ENCODE measurements at places on chromosomes 3 and 15.

GRCh38 chr15:100694381-100695021 is 92.1 kb downstream of the ASB7 start:
- DNase-seq: no peak

GRCh38 chr15:99249270-99249841 is at the start of gene TTC23:
TSS of gene TTC23 (minus strand) at chr15:99249581. CDS start at chr15:99228712, 20,869 bp downstream.
- peak; percentile 29 for DNase-seq

DNA sequence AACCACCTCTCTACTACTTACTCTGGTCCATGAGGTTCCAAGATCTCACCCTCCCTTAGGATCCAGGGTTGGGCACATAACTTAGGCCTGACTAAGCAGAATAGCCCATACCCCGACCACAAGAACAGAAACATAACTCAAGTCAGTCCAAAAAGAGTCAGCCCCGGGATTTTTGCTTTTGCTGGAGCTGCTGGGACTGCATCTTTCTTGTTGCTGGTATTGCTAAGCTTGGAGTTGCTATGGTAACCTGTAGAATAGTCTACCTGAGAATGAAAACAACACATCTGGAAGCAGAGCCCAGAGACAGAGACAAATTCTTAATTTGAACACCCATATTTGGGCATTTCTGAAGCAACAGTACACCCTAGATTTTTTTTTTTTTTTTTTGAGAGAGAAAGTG is 6.5 kb downstream of the RUBCN start:
- no peak for DNase-seq

DNA sequence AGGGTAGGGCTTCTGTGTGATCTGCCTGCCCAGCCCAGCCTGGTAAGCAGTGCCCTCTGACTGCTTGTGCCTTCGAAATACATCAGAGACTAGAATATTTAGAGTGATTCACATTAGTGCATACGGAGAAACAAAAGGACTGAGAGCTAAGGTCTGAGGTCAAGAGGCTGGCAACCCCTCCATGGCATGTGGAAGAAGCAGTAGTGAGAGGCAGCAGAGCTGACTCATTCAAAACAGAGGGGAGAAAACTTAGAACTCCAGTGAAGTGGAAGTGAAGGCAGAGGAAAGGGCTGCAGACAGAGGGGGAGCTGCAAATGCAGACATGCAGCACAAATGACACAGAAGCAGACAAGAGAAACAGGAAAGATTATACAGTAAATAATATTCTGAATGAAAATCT is 61.6 kb downstream of the ULK4 start:
- DNase-seq: no peak

DNA sequence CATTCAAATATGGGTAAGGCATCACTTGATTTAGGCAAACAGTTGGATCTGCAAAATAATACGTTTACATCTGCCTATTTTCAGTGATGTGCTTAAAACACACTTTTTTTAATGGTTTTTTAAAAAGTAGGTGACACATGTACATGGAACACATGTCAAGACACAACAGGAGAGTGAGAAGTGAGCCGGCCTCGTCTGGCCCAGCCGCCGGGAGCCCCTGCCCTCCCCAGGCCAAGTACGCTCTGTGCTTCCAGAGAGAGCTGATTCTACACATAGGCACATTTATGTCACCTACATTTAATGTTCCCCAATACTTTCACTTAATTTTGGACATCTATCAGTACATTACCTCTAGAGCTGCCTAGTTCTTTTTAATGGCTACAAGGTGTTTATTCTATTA is 3.8 kb downstream of the TM2D3 start:
- DNase-seq: no peak

- DNase-seq: no peak
Observed at GRCh38 chr15:85821545-85821944, 26.8 kb upstream of the KLHL25 start.

DNA sequence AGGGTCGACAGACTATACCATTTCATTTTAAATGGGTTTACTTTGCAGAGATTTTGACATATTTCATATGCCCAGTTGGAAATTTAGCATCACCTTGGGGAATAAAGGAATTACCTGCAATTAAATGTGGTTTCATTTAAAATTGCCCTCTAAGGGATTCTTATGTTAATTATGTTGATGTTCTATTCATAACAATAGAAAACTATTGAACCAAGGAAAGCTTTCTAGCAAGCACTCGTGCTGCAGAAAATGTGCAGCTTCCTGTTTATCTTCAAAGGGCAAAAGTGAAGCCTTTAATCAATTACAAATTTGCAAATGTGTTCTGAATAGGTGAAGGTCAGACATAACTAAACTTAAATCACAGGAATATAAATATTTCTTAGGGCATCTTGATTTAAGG is 352.1 kb downstream of the CHST2 start:
- DNase-seq: no peak

DNA sequence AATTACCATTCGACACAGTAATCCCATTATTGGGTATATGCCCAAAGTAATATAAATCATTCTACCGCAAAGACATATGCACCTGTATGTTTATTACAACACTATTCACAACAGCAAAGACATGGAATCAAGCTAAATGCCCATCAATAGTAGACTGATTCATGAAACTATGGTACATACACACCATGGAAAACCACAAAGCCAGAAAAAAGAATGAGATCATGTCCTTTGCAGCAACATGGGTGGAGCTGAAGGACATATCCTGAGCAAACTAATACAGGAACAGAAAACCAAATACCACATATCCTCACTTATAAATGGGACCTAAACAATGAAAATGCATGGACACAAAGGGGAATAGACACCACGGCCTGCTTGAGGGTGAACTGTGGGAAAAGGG is 11.1 kb upstream of the MCF2L2 start:
- DNase-seq: no peak

- DNase-seq: no peak
Observed at GRCh38 chr3:188754267-188754666, 417.5 kb upstream of the TPRG1 start.

DNA sequence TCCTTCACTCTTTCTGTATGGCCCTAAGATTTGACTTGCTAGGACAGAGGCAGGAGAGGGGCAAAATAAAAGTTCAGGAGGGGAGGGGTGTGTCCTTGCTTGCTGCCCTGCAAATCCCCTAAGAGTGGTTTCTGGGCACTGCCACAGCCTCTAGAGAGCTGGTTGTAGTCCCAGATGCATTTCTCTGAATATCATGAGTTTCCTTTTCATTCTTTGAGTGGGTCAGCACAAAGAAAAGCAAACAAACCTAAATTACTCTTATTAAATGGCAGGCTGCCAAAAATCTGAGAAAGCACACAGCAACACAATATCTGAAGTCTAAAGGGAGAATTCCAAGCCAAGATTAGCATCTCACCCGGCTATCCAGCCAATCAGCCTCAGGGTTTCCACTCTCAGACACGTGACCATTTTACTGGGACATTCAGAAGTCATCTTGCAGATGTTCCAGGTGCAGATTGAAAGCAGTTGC is 919.3 kb downstream of the TUSC7 start:
- DNase-seq: no peak

DNA sequence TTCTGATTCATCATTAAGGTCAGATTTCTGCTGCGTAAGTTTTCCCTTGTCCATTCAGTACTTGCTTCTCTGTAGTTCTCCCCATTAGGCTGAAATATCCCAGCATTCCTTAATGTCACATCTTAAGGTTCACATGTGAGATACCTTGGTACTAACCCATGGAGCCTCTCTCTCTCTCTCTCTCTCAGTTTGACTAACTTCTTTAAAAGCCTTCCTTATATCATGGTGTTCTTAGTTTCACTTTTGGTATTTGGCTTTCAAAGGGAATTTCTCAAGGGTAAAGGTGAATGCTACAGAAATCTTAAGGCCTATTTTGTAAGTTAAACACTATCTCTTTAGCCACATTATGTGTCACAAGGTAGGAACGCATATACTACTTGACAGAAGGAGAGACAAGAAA is 427.3 kb upstream of the ZNF717 start:
- DNase-seq: no peak

GRCh38 chr15:67824976-67825880 is at the start of gene SKOR1:
TSS of gene SKOR1 (plus strand) at chr15:67825509. CDS start at chr15:67825603, 94 bp downstream.
- DNase-seq: no peak

GRCh38 chr3:196159952-196160804 is 51.0 kb downstream of the ZDHHC19 start:
- DNase-seq: peak; percentile 33

- no peak for DNase-seq
Observed at GRCh38 chr3:135878501-135878900, 87.0 kb upstream of the PPP2R3A start.

DNA sequence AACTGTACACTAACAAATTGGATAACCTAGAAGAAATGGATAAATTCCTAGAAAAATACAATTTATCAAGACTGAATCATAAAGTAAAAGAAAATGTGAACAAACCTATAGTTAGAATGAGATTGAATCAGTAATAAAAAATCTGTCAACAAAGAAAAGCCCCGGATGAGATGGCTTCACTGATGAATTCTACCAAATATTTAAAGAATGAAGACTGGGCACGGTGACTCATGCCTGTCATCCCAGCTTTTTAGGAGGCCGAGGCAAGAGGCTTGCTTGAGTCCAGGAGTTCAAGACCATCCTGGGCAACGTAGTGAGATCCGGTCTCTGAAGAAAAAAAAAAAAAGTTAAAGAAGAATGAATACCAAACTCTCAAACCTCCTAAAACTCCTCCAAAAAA is 17.7 kb upstream of the AP4E1 start:
- DNase-seq: no peak

DNA sequence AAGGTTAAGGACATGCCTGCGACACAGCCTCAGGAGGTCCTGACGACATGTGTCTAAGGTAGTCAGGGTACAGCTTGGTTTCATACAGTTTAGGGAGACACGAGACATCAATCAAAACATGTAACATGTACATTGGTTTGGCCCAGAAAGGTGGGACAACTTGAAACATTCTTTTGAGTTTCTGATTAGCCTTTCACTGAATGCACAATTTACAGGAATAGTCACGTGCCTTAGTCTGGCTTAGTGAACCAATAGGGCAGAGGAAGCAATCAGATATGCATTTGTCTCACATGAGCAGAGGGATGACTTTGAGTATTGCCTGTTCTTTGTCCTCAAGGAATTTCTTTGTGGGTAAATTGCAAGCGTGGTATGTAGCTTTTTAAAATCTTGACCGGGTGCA is 24.5 kb upstream of the HDAC11 start:
- no peak for DNase-seq

DNA sequence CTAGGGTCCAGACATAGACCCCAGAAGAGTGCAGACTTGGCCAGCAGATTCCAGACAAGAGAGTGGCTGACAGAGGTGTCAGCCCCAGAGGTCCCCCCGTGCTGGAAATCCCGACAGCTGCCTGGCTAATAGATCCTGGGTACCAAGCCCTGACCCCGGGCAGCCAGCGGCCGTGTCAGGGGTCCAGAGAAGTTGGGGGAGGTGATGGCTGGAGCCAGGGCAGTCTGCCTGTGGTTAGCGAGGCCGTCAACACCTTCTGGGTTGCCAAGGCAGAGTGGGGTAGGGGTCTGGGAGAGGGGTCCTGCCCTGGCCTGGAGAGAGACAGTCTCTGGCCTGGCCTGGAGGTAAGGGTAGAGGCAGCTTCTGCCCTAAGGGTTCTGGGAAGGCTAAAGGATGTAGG is 25.1 kb upstream of the RPL29 start:
- DNase-seq: no peak

DNA sequence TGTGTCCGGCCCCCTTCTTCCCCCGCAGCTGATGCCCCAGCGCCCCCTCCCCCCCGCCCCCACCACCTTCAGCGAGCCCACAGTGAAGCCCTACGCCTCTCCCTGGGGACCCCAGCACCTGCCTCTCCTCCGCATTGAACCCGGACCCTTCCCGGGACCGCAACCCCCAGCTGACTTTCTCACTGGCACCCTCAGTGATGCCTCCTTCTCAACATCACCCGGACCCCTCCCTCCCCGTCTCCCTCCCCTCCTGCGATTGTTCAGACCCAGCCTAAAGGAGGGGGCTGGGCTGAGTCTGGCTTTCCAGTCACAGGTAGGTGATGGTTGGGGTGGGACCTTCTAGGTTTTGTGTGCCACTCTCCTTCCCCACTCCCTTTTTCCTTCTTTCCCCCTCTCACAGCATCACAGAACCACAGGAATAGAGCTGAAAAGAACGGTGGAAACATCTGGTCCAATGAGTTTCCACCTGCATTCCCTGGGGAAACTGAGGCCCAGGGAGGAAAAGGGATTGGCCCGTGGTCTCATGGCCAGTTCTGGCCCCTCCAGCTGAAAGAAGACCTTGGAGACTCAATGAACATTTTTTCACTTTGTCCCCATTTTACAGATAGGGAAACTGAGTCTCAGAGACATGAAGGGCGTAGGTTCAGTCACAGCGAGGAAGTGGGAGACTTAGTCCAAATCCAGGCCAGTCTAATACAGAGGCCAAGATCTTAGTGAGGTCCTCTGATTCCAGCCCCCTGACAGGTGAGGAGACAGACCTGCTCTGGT is 828 bp downstream of the CAND2 start:
- DNase-seq: no peak

GRCh38 chr15:42070976-42071350 is 23.4 kb downstream of the PLA2G4D start:
- DNase-seq: no peak

- DNase-seq: no peak
Observed at GRCh38 chr3:189974359-189974758, 146.3 kb downstream of the P3H2 start.

- DNase-seq: no peak
Observed at GRCh38 chr15:98996624-98997023, 11.0 kb downstream of the PGPEP1L start.

- DNase-seq: no peak
Observed at GRCh38 chr3:179446501-179446900, 4.8 kb downstream of the GNB4 start.

GRCh38 chr3:163936543-163936942 is 1141.8 kb downstream of the SI start:
- no peak for DNase-seq

- DNase-seq: no peak
Observed at GRCh38 chr15:33624439-33624838, 313.7 kb downstream of the RYR3 start.

DNA sequence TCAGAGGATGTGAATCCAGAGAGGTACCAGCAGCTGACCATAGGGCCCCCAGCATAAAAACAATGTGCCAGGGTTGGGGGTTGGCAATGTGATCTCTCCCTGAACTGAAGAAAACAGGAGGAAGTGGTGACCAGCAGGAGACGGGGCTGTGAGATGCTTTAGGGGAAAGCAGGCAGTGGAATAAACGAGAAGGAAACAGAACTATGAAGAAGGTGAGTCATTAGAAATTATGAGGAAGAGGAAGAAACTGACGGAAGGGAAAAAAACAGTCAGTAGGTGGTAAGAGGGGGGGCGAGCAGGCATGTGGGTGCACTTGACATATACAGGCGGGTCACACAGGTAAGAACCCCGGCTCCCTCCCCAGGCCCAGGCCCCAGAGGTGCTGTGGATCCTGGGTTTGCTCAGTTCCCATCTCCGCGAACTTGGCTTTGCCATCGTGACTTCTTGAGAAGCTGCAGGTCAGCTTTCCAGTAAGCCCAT is 42.2 kb upstream of the B3GNT5 start:
- peak; percentile 20 for DNase-seq

DNA sequence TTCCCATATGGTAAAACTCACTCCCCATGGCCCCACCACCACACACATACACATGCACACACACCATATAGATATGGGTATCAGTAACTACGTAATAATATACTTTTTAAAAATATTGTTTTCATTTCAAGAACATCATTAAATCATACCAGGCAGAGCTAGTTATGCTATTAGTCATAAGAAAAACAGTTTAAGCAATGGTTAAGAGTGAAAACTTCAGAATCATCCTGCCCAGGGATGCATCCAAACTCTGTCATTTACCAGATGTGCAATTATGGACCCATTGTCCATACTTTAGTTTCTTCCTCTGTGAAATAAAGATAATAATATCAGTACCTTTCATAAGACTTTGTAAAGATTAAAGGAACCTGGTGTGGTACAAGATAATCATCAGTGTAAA is 608.3 kb downstream of the RBMS3 start:
- DNase-seq: no peak
